T-cell (primary cell): ENCODE measurements at places on chromosomes 5 and 9. TPM values are rescaled to one million over a fixed set of nuclear protein-coding genes. Genes with fewer than 3 reads are reported as not detected.

DNA sequence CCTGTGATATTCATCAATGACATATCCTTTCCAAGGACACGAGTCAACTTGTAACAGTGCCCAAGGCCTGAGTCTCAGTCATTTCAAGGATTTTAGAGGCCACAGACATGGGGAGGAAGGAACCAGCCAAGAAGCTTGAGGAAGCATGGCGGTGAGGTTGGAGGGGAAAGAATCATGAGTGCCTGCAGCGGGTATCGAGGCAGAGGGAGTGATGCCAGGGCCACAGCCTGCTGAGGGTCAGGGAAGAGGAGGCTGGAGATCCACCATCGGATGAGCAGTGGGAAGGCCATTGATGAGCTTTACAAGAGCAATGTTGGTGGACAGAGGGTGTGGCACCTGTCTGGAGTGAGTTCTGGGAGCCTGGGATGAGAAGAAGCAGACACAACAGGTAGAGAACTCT lies 88.5 kb upstream of the IER5L start:
- DNase-seq: no peak

DNA sequence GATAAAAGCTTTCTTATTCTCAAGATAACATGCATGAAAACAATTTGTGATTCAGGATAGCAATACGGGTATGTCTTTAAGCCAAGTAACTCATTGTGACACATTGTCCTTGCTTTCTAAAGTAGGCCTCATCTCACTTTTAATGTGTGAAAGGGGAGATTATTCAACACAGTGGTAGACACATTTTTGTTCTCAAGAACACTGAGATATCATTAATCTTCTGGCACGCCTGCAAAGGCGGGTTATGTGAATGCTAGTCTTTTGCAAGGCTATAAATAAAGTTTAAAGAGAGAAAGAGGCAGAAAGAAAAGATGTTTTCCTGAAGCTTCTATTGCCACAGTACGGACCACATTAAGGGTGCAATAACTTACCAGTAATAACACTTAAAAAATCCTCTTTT lies 181.8 kb upstream of the MEF2C start:
- no peak for DNase-seq

DNA sequence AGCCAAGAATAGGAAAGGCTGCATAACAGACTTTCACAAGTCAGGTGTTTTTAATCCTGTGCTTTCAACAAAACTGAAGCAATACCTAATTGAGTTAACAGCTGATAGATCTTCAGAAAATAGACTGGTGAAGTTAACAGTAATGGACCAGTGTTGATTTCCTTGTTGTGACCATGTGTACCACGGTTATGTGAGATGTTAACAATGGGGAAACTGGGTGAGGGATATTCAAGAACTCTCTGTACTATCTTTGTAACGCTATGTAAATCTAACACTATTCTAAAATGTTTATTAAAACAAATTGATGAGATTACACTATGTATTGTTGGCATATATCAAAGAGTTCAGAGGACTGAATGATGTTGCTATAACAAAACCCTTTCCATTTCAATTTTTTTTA lies 36.9 kb downstream of the MACROH2A1 start:
- no peak for DNase-seq

DCTN4 gene
- 38.4 TPM for total RNA-seq

- DNase-seq: no peak
These were observed 92.9 kb downstream of the CYFIP2 start for GRCh38 chr5:157358871-157359270.

- no peak for DNase-seq
These were observed 422.5 kb downstream of the KDM4C start for GRCh38 chr9:7180247-7180646.

GRCh38 chr9:86082870-86083269 lies 16.5 kb downstream of the GOLM1 start:
- no peak for DNase-seq

GRM6 gene
- total RNA-seq: not detected

PCDHB14 gene
- not detected for total RNA-seq

NRARP gene
- 0.55 TPM for total RNA-seq

C9orf153 gene
- 0.38 TPM for total RNA-seq

GRCh38 chr9:104608336-104608735 lies 2.9 kb upstream of the OR13C2 start:
- no peak for DNase-seq

GRCh38 chr5:37190592-37190991 lies 58.6 kb downstream of the CPLANE1 start:
- no peak for DNase-seq

GRCh38 chr9:110389148-110389750 lies 51.6 kb upstream of the TXNDC8 start:
- DNase-seq: no peak

- DNase-seq: no peak
These were observed 472.1 kb downstream of the CTNND2 start for GRCh38 chr5:11432116-11432515.

- DNase-seq: no peak
These were observed 23.3 kb downstream of the FAM81B start for GRCh38 chr5:95414451-95414850.
